CD4-positive, alpha-beta T cell treated with Interleukin-15 for 1 hour (primary cell): ENCODE measurements at places on chromosomes 13 and 19.
A peak's percentile ranks its signal among the peaks of the same experiment; 100 is the strongest.

DNA sequence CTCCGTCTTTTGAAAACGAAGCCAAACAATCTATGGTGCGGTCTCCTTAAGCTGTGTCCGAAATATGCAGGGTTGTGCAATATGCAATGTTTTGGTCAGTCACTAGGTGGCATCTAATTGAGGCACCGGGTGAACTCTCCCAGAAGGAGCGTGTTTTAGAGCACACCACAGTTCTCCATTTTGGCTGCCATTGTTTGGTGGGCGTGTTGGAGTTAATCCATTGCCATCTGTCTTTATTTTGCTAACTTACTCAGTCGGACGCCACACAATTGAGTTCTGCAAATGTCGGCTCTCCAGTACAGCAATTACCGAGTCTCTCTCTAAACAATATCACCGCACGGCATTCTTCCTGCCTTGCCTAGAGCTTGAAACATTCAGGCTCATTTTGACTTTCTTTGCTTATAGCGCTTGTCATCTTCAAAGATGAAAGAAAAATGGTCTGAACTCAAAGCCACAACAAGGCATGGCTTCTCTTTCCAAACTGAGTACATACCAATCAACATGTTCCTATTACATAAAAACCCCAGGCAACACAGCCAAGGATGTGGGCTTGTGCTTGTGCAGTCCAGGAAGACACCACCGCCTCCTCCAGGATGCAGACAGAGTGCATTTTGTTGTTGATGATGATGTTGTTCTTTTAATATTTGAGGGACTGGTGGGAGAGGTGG lies 182.0 kb upstream of the SERP2 start:
- DNase-seq: peak; percentile 45

DNA sequence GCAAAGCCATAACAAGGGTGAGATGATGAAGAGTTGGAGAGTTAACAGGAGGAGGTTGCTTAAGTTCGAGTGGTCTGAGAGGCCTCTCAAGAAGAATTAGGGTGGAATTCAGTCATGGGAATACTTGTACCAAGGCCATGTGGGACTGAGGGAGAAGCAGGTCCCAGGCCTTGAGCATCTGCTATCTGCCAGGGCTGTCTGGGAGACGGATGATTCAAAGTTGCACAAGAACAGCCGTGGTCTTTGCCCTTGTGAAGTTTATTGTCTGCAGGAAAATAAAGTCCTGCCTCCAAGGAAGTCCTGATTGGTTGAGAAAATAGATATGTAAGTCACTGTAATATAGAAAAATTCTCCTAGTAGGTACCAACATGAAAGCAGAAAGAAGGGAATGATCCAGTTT lies 178.8 kb upstream of the RFC3 start:
- no peak for DNase-seq

- DNase-seq: no peak
These were observed 12.1 kb downstream of the TMPRSS9 start for GRCh38 chr19:2372076-2372612.

GRCh38 chr19:45621389-45621788 lies 17.8 kb downstream of the EML2 start:
- DNase-seq: no peak

GRCh38 chr13:34419025-34419424 lies 523.0 kb upstream of the NBEA start:
- no peak for DNase-seq

DNA sequence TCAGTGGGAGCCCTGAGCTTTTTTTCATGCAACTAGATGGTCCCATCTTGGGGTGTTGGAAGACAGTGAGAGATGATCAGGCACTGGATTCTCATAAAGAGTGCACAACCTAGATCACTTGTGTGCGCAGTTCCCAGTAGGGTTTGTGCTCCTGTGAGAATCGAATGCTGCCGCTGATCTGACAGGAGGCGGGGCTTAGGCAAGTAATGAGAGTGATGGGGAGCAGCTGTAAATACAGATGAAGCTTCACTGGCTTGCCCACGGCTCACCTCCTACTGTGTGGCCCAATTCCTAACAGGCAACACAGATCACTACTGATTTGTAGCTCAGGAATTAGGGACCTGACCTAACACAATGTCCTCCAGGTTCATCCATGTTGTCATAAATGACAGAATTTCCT lies 43.6 kb upstream of the UBAC2 start:
- no peak for DNase-seq

DNA sequence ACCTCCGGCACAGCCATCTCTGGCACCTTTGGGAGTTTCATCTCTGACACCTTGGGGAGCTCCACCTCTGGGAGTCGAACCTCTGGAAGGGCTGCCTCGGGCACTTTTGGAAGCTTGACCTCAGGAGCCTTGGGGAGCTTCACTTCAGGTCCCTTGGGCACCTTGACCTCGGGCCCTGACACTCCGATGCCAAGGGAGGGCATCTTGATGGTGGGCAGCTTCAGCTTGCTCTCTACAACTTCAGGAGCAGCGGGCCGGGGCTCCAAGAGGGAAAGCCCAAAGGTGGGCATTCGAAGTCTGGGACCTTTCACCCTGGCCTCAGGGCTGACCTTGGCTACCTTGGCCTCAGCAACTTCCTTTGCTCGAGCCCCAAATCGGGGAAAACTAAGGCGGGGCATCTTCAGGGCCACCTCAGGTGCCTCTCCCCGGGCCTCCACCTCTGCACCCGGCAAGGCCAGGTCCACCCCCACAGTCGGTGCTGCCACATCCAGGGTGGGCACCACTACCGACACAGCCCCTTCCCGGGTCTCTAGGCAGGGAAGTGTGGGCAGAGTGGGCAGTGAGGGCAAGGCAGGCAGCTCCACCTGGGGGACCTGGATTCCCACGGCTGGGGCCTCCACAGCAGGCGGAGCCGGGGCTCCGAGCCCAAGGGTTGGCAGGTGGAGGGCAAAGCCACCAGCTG lies 7.0 kb upstream of the HIPK4 start:
- DNase-seq: no peak

DNA sequence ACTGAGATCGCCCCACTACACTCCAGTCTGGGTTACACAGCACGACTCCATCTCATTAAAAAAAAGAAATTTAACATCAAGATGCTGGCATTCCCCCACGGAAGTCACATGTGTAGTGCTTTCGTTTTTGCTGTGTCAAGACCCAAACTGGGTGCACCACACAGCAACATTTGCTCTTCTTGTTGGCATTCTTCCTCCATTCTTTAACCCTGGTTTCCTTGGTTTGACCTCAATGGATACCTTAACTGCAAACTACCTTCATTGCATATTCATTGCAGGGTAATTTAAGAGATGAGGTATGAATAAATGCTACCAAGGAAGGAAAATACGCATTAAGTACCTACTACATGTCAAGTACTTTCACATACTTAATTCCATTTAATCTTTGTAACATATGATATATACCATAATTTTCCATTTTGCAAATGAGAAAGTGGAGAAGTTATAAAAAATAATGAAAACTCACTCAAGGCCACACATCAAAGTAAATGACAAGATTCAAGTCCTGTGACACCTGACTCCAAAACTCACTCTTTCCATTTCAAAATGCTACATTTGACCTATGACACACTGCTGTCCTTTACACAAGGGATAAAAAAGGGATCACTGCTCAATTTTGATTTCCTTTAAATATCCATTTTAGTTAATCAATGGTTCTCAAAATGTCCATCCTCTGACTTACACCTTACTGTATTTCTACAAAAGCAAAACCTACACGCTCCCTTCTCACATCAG lies 59.2 kb downstream of the STK24 start:
- no peak for DNase-seq
